ENCODE measurements at places on chromosomes 1 and 21.

DNA sequence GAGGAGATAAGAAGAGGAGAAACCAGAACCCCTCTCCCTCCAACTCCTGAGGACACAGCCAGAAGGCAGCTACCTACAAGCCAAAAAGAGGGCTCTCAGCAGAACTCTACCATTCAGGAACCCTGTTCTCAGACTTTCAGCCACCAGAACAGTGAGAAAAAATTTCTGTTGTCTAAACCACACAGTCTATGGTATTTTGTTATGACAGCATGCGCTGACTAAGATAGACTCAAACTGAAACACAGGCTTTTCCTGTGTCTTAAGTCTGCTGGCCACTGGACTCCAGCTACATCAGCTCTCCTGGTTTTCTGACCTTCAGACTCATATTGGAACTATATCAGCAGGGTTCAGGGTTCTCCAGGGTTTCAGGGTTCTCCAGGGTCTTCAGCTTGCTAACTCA, 126.5 kb upstream of the TNFSF4 start:
- no peak overlapping the region for H3K27ac ChIP-seq
- H3K4me1 ChIP-seq = peaks cover 30% of the 10 kb centered on the region
- H3K36me3 ChIP-seq = no peaks in the 10 kb centered on the region

DNA sequence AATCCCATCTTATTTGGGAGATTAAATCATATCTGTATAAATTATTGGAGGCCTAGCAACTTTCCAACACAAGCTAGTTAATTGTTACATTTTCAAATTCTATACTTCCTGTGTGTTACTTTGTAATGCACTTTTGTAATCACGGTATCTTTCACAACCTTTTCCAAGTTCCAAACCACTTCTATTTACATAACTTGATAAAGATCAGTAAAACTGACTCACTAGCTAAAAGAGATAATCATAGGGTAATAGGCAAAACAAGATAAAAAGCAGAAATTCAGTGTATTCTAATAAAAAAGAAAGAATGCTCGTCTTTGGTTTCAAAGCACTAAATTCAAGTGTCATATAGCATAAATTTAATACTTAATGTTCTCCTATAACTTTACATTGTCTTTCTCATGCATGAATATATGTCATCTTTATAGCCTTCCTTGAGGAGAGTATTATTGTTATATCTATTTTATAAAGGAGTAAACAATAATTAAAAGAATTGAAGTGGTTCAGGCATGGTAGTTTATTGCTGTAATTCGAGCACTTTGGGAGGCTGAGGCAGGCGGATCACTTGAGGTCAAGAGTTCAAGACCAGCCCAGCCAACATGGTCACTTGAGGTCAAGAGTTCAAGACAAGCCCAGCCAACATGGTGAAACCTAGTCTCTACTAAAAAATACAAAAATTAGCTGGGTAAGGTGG, 66.4 kb downstream of the RGS13 start:
- H3K36me3 ChIP-seq = no peaks in the 10 kb centered on the region
- no peaks in the 10 kb centered on the region for H3K27me3 ChIP-seq
- no peak for DNase-seq

- no peak overlapping the region for H3K4me3 ChIP-seq
- DNase-seq = no peak
- H3K4me1 ChIP-seq = no peaks in the 10 kb centered on the region
- peaks cover under 1% of the 10 kb centered on the region for H3K27me3 ChIP-seq
These were observed 24.7 kb downstream of the FMO3 start for GRCh38 chr1:171115280-171115897.

GRCh38 chr1:9731051-9731537, 79.6 kb downstream of the PIK3CD start:
- no peak for DNase-seq
- peak overlapping the region; percentile 48 for H3K4me3 ChIP-seq
- peaks cover 91% of the 10 kb centered on the region for H3K4me1 ChIP-seq

- no peak overlapping the region for H3K27ac ChIP-seq
- no peaks in the 10 kb centered on the region for H3K36me3 ChIP-seq
- DNase-seq = no peak
- H3K27me3 ChIP-seq = peaks cover 15% of the 10 kb centered on the region
These were observed 10.5 kb downstream of the NCMAP start for GRCh38 chr1:24566236-24566867.

GRCh38 chr1:75053207-75053606, 81.0 kb upstream of the LHX8 start:
- no peak overlapping the region for H3K27ac ChIP-seq
- H3K4me3 ChIP-seq = no peak overlapping the region
- no peaks in the 10 kb centered on the region for H3K36me3 ChIP-seq
- H3K27me3 ChIP-seq = no peaks in the 10 kb centered on the region
- no peaks in the 10 kb centered on the region for H3K4me1 ChIP-seq
- DNase-seq = no peak

GRCh38 chr1:64179588-64179987, 23.8 kb upstream of the UBE2U start:
- H3K27me3 ChIP-seq = peaks cover 5% of the 10 kb centered on the region
- no peaks in the 10 kb centered on the region for H3K4me1 ChIP-seq
- H3K27ac ChIP-seq = no peak overlapping the region
- no peaks in the 10 kb centered on the region for H3K36me3 ChIP-seq

GRCh38 chr1:65276197-65276939, 33.0 kb upstream of the DNAJC6 start:
- peaks cover 16% of the 10 kb centered on the region for H3K27me3 ChIP-seq
- no peak overlapping the region for H3K4me3 ChIP-seq
- no peaks in the 10 kb centered on the region for H3K4me1 ChIP-seq
- no peak for DNase-seq
- no peaks in the 10 kb centered on the region for H3K36me3 ChIP-seq

- no peak overlapping the region for H3K27ac ChIP-seq
- DNase-seq = no peak
- H3K4me3 ChIP-seq = no peak overlapping the region
- no peaks in the 10 kb centered on the region for H3K36me3 ChIP-seq
- H3K27me3 ChIP-seq = peaks cover 20% of the 10 kb centered on the region
These were observed 1.7 kb downstream of the HCRTR1 start for GRCh38 chr1:31618916-31619846.

All from activated CD8-positive, alpha-beta T cell treated with anti-CD3 and anti-CD28 coated beads, Interleukin-2, amount 10 ng/mL, durations not matched to agents 7 days and 5 days (primary cell).